ENCODE measurements at places on chromosomes 13 and 19. TPM values are rescaled to one million over a fixed set of nuclear protein-coding genes. Genes with fewer than 3 reads are reported as not detected.

DNA sequence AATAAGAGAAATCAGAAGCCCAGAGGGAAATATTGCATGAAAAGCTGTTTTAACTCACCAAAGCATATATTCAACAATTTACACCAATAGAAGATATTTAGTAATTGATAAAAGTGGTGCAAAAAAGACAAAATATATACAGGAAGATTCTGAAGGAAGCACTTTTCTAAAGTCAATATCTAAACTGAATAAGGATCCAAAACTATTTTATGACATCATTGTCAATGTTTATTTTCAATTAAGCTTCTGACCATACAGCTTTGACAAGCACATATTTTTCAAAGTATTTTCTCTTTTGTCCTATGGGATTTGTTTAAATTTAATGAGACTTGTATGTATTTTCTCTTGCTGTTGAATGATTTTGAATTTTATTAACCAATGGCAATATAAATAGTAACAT is 1716.1 kb downstream of the OLFM4 start:
- DNase-seq: no peak

Gene CEACAM3
- not detected for total RNA-seq

DNA sequence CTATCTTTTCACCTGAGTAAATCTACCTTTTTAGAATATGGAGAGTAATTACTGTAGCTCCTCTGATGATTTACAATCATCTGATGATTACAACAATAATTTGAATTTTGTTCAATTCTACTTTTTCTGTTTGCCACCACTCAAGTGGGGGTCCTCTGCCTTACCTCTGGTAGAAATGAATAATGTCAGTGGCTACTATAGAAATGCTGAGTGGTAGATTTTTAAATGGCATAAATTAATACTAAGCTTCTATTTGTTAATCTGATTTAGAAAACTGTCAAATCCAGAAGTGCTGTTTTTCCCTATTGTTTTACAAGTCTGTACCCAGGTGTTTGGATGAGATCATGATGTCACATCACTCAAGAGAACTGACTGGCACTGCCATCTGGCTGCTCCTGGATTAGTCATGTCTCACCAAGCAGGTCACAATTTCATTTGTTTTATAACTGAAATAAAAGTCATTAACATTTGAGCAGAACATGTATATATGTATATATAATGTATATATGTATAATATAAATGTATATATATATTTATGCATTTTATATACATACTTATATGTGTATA is 494.8 kb downstream of the TBC1D4 start:
- DNase-seq: no peak

- no peak for DNase-seq
These were observed 6.3 kb upstream of the FDX2 start for GRCh38 chr19:10321874-10322835.

GRCh38 chr13:87124785-87125074 is 546.4 kb upstream of the SLITRK5 start:
- no peak for DNase-seq

DNA sequence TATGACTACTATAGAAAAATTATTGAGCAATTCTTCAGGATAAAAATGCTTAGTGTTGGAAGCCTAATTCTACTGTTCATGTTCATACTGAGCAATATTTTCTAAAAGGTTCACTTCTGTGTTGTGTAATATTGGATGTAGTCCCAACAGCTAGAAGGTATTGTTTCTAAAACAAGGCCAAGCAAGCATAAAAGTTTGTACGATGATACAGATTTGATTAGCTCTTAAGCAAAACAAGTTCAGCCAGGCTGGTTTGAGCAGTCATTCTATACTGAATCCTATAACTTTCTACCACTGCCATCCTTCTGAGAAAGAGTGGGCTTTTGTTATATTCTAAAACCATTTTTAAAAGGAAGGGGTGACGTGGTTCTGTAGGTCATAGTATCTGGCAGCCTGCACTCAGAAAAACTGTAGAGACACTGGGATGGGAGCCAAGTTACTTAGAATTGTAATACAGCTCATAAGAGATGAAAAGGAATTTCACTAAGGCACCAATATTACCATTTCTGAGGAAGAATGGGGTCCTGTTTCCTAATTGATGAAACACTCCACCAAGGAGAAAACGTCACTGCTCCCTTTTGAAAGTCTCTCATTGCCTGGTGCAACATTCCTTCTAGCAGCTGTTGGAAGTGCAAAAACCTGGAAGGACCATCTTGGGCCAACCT is 275.0 kb upstream of the DACH1 start:
- DNase-seq: no peak

- DNase-seq: peak; percentile 95
These were observed at the start of gene FBXW9 for GRCh38 chr19:12696366-12697335. Gene FBXW9, minus strand, starts transcription at chr19:12696631. Its CDS starts 50 bp downstream, at chr19:12696581.

DNA sequence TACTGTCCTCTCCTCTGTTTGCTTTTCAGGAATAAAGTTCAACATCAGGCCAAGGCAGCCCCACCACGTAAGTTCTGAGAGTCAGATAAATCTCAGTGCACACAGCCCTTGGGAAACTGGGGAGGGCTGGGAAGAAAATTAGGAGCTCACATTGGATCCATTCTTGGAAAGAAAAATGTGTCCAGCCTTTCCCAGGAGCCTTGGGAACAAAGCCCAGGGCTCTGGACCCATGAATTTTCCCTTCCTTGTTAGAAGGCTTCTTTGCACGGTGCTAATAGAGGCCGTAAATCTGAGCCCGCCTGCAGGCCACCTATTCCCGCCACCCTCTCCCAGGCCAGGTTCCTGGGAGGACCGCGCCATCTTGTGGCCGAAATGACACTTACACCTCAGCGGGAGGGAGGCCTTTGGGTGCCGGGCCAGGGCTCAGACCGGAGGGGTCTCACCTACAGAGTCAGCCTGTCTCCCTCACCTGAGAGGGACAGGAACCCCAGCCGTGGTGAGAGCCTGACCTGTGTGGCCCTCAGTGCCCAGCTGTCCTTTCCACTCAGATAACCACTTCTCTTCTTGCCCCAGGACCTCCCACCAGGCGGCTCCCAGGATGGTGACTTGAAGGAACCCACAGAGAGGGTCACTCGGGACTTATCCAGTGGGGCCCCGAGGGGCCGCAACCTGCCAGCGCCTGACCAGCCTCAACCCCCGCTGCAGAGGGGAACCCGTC is 25.1 kb upstream of the KCTD15 start:
- DNase-seq: peak; percentile 41

GRCh38 chr13:22967669-22968068 is 213.1 kb upstream of the SGCG start:
- no peak for DNase-seq

DNA sequence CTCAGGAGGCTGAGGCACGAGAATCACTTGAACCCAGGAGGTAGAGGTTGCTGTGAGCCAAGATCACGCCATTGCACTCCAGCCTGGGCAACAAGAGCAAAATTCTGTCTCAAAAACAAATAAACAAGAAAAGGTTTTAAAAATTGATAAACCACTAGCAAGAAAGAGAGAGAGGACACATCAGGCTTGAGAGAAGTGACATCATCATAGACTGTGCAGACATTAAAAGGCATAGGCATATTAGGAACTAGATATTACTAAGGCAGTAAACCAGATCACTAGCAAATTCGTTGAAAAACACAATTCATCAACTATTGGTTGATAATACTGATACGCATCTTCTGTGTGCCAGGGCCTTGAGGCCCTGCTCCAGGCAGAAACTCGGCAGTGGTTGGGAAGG is 7.7 kb downstream of the A1BG start:
- DNase-seq: no peak

DNA sequence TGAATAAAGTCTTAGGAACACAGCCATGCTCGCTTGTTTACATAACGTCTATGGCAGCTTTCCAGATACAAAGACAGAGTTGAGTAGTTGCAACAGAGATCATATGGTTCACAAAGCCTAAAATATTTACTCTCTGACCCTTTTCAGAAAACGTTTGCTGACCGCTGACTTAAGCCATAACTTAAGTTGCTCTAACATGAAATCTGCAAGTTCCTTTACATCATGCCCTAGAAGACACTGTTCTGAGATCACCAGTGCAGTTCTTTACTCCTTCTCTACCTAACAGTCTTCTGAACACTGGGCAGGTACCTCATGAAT is 166.4 kb downstream of the DCLK1 start:
- peak; percentile 68 for DNase-seq

Gene ZNF579
- 0.54 TPM for total RNA-seq

DNA sequence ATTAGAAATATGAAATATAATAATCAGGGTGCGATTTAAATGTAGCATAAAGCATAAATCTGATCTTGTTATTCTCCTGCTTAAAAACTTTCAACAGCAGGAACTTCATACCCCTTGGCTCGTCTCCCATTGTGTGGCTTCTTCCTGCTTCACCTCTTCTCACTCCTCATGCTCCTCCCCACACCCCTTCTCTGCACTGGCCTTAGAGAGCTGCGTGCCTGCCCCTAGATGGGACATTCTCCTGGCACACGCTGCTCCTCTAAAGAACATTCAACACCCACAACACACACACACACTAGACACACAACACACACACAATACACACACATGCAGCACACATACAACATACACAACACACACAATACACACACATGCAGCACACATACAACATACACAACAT is 104.6 kb upstream of the RAP2A start:
- DNase-seq: peak; percentile 44

Gene ATP4B
- not detected for total RNA-seq

Gene FXYD3
- total RNA-seq: not detected

Gene ZNF805
- total RNA-seq: 32.3 TPM

DNA sequence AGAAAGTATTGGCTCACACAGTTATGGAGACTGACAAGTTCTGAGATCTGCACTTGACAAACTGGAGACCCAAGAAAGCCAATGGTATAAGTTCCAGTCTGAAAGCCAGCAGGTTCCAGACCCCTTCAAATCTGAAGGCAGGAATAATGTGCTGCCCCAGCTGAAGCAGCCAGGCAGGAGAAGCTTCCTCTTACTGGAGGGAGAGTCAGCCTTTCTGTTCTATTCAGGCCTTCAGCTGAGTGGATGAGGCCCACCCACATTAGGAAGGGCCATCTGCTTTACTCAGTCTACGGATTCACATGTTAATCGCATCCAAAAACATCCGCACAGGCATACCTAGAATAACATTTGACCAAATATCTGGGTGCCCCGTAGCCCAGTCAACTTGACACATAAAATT is 8.2 kb upstream of the VWA8 start:
- no peak for DNase-seq
